ENCODE measurements at places on chromosomes 2 and 18.
A peak's percentile ranks its signal among the peaks of the same experiment; 100 is the strongest.

DNA sequence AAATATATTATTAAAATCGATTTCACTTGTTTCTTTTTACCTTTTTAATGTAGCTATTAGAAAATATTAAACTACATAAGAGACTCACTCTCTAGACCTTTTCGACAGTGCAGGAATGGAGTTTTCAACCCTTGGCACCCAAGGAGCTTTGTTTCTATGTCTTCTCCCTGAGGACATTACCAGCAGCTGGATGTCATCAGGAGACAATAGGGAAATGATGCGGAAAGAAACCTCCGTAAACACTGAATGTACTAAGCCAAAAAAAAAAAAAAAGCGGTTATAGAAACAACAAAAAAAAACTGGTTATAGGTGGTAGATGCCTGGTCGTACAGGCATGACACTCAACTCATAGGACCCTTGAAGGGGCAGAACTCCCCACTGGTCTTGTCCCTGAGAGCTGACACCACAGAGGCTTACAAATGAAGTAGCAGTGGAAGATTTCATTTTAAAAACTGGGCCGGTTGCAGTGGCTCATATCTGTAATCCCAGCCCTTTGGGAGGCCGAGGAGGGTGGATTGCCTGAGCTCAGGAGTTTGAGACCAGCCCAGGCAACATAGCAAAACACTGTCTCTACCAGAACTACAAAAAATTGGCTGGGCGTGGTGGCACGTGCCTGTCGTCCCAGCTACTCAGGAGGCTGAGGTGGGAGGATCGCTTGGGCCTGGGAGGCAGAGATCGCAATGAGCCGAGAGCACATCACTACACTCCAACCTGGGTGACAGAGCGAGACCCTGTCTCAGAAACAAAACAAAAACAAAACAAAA lies 23.8 kb downstream of the THAP4 start:
- no peak for DNase-seq

DNA sequence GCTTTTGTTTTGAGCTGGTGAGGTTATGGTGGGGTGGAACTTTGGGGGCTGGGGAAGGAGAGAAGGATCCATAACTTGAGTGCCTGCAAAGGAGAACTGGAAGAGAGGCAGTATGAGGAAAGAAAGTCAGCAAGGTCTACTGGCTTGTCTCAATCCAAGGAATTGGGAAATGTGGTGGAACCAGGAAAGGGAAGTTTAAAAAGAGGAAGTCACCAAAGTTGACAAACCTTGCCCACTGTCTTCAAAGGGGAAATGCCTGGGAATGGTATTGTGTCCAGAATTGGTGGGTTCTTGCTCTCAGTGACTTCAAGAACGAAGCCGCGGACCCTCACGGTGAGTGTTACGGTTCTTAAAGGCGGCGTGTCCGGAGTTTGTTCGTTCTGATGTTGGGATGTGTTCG lies 304.1 kb upstream of the FAM98A start:
- no peak for DNase-seq

- no peak for DNase-seq
These were observed 133.4 kb upstream of the ITGA6 start for GRCh38 chr2:172293952-172294351.

DNA sequence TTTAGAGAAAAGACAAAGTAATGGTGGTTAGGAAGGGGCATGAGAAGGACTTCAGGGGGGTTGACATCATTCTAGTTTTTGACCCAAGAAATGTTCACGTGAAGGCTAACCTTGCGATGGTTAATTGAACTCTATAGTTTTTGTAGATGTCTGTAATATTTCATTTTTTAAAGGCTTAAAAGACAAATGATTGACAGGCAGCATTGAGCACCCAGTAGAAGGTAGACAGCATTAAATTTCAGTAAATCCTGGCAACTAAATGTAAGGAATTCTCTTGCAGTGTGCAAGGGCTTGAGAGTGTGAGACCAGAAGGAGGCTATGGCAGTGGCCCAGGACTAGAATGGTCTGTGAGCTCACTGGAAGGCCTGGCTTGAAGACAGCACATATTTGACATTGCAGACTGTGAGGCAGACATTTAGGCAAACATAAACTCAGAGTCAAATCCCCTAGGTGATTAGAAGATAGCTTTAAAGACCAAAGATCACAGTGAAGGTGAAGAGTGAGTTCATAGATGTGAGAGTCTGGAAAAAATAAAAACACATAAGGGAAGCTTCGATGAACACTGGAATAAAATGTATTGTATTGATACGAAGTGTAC lies 100.1 kb upstream of the MAP4K4 start:
- DNase-seq, result no peak

GRCh38 chr18:54192415-54192814 lies 32.1 kb downstream of the MBD2 start:
- DNase-seq, result no peak

- peak; percentile 20 for DNase-seq
These were observed 21.3 kb downstream of the NOL10 start for GRCh38 chr2:10668402-10669012.

- DNase-seq, result no peak
These were observed 373.5 kb downstream of the SUCLG1 start for GRCh38 chr2:84085562-84085961.

- DNase-seq, result no peak
These were observed 774.4 kb downstream of the DCC start for GRCh38 chr18:53114441-53114840.

DNA sequence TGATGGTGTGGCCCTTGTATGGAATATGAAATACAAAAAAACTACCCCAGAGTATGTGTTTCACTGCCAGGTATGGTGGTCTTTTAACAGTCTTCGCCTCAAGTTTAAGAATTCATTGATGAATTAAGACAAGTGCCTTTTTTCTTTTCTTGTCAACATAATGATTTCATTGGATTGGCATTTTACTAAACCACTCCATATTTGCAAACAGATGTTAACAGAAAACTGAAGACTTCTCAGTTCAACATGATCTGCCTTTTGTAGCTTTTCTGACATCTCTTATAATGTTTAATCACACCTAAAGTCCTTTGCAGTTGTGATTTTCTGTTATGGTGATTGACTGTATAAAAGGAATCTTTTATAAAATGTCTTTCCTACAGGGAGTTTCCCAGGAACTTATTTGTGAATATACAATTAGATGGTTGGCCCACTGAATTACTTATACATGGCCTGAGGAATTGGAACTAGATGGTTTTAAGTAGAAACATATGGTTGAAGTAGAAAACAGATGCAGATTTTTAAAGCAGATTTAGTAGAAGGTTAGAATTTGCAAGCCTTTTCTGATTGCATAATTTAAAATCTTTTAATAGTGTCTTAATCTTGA lies 39.7 kb downstream of the DYNC1I2 start:
- no peak for DNase-seq
